ENCODE measurements at places on chromosomes 4 and X. TPM values are rescaled to one million over a fixed set of nuclear protein-coding genes. Genes with fewer than 3 reads are reported as not detected.

The TCP11X2 gene
- not detected for total RNA-seq

The FAM47E gene
- 1.9 TPM for total RNA-seq

The PCSK1N gene
- 0.15 TPM for total RNA-seq

The STX18 gene
- total RNA-seq, result 19.0 TPM

The GAGE1 gene
- total RNA-seq, result not detected

The LNX1 gene
- 5.1 TPM for total RNA-seq

The ODAM gene
- total RNA-seq, result not detected

The BMX gene
- 0.53 TPM for total RNA-seq

The L1CAM gene
- total RNA-seq, result 0.23 TPM

The SYTL4 gene
- total RNA-seq, result 1.7 TPM

The PCYT1B gene
- total RNA-seq, result under 0.01 TPM

The CHRNA9 gene
- total RNA-seq, result not detected

The ZNF630 gene
- 1.5 TPM for total RNA-seq

The CT47A7 gene
- total RNA-seq, result not detected

The PPID gene
- 18.8 TPM for total RNA-seq

The PPP2R2C gene
- total RNA-seq, result not detected

The SHROOM2 gene
- 0.08 TPM for total RNA-seq

The ELF4 gene
- 4.4 TPM for total RNA-seq

The RASSF6 gene
- total RNA-seq, result not detected

The CCDC110 gene
- total RNA-seq, result 0.59 TPM

The ADH1C gene
- 0.08 TPM for total RNA-seq

The ASB12 gene
- not detected for total RNA-seq

The PCDH19 gene
- total RNA-seq, result under 0.01 TPM

The PAK3 gene
- 3.5 TPM for total RNA-seq

The GUCY1B1 gene
- total RNA-seq, result 0.38 TPM

The DMD gene
- 3.6 TPM for total RNA-seq

The ALB gene
- not detected for total RNA-seq

The MAGEA2B gene
- not detected for total RNA-seq

The NAP1L2 gene
- total RNA-seq, result 0.23 TPM

The SOD3 gene
- 66.9 TPM for total RNA-seq
